Pons (tissue), 1 donor: ENCODE measurements at places on chromosomes 6 and 20.
A peak's percentile ranks its signal among the peaks of the same experiment; 100 is the strongest.

DNA sequence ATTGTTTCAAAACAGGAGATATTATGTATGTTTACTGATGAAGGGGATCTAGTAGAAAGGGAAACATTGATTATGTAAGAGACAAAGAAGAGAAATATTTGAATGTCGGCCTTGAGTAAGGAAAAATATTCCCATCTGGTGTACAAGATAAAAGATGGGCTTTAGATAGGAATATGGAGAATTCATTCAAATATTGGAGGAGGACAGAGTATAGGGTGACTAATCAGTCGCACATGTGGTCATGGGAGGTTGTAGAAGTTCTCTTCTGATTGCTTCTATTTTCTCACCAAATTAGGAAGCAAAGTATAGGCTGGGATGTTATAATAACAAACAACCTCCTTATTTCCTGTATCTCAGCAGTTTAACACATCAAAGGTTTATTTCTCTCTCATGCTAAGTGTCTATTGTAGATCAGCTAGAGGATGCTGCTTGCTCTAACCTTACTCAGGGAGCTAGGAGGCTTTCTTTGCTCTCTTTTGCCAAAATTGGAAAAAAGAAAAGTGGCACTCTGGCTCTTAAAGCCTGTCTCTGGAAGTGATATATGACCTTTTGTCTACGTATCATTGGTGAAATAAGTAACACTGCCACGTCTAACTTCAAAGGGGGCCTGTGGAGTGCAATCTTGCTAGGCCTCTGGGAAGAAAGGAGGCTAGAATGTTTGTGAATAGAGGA is 1.2 kb upstream of the HDDC2 start:
- DNase-seq = no peak

DNA sequence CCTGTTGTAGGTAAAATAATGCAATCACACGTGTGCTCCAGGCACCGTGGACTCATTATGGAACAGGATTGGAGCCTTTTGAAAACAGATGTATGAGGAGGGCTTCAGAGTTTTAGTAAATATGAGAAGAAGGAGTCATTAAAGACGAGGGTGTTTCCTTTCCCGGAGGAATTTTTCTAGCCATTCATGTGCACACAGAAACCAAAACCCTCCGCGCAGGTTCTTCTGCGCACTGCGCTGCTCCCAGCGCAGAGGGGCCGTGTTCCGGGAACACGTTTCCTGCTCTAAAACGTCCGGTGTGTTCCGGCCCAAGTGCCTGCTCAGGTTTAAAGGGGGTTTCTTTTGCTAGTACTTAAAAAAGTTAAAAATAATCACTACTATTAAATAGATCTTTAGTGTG is 11.6 kb downstream of the GPR31 start:
- no peak for DNase-seq

DNA sequence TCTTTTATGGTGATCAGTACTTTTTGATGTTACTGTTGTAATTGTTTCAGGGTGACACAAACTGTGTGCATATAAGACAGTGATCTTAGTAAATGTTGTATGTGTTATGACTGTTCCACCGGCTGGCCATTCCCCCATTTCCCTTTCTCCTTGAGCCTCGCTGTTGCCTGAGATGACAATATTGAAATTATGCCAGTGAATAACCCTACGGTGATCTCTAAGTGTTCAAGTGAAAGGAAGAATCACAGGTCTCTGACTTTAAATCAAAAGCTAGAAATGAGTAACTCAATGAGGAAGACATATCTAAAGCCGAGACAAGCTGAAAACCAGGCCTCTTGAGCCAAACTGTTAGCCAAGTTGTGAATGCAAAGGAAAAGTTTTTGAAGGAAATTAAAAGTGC is 32.3 kb downstream of the TULP4 start:
- no peak for DNase-seq

GRCh38 chr6:75421316-75422023 is 72.1 kb downstream of the FILIP1 start:
- no peak for DNase-seq

DNA sequence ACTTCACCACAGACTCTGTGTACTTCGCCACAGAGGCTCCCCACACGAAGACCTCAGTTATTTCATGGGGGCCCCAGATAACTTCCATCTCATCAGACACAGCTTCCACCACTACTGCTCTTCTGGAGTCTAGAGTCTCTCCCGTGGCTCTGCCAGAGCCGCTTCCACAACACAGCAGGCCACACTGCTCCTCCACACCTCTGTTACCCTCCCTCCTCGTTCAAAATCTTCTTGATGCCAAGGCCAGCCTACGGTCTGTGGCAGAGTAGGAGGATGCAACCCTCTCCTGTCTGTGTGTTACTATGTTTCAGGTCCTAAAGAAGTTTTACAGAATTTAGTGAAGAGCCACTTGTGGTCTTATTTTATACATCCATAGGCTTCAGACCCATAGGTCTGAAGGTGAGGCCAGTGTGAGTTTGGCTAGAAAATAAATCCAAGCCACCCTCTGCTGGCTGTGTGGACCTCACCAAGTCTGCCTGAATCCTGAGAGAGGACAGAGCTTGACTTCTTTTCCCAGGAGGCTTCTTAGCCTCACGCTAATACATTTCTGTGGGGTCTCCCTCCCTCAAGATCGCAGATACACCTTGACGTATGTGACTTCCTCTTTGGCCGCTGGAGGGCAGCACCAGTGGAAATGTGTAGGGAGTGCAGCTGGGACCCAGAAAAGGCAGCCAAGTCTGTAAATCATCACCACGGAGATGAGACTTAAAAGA is 197.7 kb downstream of the FAXC start:
- peak; percentile 19 for DNase-seq

DNA sequence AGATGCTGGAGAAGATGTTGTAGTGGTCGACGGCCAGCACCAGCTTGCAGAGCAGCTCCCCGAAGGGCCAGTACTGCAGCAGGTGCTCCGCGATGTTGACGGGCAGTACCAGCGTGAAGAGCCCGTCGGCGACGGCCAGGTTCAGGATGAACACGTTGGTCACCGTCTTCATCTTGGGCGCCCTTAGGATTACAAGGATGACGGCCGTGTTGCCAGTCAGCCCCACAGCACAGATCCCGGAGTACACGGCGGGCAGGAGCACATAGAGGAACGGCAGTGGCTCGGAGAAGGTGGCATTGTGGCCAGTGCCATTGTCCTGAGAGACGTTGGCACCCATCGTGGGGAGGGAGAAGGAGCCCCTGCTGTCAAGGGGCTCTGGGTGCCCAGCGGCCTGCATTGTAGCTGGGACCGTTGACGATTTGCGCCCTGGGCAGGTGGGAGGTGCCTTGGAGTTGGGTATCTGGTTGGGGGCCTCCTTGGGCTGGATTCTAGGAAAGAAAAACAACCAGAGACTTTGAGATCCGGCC is 867 bp downstream of the NPBWR2 start:
- DNase-seq = no peak

DNA sequence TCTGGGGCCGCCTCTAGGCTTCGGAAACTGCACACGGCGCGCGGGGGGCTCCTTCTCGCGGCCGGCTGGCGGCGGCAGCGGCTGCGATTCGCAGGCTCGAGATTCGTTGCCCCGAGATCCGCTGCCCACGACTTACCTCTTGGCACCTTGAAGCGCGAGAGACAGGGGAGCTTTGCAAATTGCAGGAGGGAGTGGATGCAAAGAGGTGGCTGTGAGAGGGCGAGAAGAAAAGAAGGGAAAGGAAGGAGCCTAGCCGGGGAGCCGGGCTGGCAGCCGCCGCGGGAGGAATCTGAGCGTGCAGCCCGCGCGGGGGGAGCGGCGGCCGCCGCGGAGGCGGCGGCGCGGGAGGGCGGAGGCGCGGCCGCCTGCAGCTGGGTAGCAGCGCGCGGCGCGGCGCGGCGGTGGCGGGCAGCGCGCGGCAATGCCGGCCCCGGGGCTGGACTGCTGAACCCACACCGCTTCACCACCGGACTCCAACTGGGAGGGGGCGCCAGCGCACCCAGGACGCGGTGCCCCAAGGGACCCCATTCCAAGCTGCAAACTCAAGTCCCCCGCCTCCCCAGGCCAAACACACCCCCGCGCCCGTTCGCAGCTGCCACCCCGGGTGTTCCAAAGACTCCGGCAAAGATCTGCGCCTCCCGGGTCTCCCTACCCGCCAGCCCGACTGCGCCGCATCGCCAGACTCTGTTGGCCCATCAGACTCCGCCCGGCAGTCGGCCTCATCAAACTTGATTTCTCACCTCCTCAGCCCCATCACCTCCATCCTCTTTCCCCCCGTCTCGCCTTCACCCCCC is 44.2 kb upstream of the SUPT3H start:
- peak; percentile 57 for DNase-seq

GRCh38 chr20:63198606-63199005 is 17.3 kb downstream of the YTHDF1 start:
- no peak for DNase-seq

DNA sequence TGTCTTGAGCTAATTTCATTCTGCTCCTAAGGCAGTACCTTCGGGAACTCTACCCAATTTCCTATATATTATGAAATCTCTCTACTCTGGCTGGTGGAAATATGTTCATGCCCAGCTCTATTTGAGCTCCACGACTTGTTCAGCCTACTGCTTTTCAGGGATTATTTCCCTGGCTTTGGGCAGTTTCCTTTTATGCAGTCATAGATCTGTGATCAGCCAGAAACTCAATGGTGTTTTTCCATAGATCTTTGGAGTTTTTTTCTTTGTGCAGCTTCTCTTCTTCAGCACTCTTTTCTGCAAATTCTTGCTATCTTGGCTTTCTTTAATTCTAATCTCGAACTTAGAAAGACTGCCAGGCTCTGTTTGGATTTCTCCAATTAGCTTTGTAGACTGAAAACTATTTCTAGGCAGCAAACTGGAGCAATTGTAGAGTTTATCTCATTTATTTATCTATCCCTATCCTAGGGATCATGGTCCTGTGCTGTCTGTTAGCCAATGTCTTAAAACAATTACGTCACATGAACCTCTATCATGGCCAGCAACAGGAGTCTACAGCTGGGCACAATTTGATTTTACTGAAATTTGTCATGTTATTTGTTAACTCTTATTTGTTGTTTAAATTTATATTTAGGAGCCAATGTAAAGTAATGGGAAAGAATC is 328.4 kb downstream of the BCKDHB start:
- no peak for DNase-seq

DNA sequence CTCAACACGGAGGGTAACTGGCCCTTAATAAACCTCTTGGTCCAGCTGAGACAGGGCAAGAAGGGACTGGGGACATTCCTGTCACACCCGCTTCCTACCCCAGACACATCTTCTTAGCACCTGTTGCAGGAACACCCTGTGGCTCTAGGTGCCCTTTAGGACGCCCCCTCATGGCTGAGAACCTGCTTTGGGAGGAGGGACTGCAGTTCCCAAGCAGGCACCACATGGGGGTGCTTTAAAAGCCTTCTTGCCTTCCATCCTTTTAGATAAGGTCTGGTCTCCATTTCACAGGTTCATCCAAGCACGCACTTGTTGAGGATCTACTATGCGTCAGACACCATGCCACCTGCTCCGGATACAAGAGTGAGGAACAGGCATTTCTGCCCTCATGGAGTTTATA is 26.6 kb downstream of the NSFL1C start:
- DNase-seq = no peak

GRCh38 chr6:44649365-44650025 is 262.0 kb downstream of the CDC5L start:
- DNase-seq = no peak

GRCh38 chr6:2626401-2626800 is 124.3 kb downstream of the MYLK4 start:
- DNase-seq = no peak

DNA sequence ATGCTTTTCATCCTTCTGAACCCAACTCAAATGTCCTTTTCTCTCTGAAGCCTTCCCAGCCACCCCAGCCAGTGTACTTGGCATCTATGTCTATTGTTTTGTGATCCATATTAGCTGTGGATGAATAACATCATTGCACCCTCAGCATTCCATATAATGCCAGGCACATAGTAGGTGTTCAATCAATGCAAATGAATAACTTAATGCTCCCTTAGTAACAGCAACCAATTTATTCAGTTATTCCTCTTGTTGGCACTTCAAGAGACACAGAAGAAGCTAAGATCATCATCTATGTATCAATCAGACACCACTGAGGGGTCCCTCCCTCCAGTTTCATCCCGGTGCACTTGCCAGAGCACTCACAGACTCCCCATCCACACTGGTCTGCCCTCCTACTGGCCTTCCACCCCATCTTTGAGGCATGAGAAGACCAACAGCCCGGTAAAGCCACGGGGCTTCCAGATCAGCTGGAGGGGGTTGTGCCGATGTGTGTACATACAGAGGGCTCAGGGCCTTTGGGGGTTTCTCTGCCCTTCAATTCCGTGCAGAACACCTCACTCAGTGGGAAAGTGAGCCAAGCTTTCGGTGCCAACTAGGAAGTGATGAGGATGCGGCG is 2.4 kb upstream of the TAF8 start:
- no peak for DNase-seq

DNA sequence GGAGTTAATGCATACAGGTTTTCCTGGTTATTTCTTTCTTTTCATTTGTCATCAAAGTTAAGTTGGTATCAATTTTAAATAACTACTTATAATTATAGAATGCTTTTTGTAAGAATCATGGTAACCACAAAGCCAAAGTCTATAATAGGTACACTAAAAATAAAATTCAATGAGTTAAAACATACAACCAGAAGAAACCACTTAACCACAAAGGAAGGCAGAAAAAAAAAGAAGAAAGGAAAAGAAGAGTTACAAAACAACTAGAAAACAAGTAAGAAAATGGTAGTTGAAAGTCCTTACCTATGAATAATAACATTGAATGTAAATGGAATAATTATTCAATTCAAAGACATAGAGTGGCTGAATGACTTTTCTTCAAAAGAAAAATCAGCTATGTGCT is 45.6 kb downstream of the THBS2 start:
- DNase-seq = no peak

DNA sequence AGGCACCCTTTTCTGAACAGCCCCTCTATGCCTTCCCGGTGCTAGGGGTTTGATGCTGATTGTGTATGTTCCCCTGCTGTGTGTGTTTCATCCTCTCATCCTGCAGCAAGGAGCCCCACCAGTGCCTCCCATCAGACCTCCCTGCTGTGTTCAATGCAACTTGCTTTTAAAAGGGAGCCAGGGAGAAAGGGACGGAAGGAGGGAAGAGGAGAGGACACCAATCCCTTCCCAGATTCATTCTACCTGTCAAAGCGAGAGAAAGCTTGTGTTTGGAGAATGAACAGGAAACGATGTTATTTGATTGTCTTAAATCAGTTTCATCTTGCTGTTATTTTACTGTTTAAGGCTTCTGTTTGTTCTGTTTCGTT is 259.2 kb downstream of the ADGB start:
- DNase-seq = peak; percentile 62

- DNase-seq = peak; percentile 11
Observed at GRCh38 chr6:29967379-29968010, 25.2 kb downstream of the HLA-A start.

GRCh38 chr6:111799576-111800258 is 73.5 kb downstream of the FYN start:
- no peak for DNase-seq

DNA sequence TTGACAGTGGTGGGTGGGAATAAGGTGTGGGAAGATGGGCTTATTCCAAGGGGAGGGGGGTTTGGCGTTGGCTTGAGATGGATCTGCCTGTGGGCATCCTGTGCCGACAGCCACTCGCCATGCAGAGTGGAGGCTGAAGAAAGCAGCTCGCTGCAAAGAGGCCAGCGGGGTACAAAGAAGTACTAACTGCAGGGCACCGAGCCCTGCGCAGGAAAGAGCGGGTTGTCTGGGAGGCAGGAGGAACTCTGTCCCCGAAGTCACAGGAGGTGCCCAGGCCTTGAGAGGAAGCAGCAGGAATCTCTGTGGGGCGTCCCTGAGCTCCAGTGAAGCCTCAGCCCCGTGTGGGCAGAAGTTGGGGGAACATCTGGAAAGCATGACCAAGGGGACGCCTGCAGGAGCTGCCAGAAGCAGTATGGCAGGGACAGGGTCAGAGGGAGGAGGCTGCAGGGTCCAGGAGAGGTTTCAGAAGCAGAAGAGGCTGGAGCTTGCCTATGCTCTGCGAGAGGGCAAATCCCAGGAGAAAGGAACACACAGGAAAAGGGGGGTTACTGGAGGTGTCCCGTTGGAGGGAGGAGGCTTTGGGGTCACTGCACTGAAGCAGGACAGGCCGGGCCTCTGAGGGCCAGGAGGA is 77.2 kb downstream of the THBS2 start:
- no peak for DNase-seq
